ENCODE measurements at places on chromosomes 11 and 22.

DNA sequence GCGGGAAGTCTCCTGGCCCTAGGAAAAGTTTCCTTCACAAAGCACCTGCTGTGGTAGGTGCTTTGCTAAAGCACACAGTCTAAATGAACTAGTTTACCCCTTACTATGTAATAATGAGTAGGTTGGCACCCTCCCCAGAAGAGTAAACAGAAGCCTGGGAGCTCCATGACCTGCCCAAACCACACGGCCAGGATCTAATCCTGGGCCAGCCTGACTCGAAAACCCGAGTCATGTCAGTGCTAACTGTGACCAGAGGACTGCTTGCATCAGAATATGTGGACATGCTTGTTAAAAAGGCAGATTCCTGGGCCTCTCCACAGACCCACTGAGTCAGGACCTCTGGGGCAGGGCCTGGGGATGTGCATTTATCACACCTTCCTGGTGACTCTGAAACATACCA lies 67.7 kb downstream of the PANX1 start:
- DNase-seq, result no peak

DNA sequence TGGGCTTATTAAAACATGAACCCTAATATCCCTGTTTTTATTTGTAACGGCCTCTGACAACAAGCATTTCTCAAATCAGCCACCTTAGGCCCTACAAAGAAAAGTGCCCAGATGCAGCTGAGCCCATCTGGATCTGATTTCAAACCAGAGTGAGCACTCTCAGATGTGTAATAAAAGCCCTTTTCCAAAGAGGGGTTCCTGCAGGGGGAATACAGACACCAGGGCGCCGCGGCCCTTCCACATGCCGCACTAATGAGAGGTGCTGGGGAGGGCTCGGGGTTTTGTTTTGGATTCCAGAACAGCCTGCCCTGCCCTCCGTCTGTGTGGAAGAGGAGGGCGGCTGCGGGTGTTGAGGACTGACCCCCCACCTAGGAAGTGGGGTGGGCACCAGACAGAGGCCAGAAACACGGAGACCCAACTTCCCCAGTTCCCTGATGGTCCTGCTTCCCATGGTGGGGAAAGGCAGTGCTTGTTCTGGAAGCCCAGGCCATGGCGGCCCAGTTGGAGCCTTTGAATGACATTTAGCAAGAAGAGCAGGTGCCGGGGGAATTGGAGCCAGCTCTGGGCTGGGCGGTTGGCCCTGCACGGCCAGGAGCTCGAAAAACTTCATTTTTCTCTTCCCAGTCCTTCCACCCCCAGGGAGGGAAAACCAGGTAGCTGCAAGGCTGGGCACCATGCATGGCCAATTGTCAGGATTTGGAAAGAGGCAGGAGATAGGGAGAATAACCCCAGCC lies 63.7 kb downstream of the MACROD1 start:
- no peak for DNase-seq

GRCh38 chr22:28105413-28105812 lies 186.4 kb upstream of the PITPNB start:
- no peak for DNase-seq

DNA sequence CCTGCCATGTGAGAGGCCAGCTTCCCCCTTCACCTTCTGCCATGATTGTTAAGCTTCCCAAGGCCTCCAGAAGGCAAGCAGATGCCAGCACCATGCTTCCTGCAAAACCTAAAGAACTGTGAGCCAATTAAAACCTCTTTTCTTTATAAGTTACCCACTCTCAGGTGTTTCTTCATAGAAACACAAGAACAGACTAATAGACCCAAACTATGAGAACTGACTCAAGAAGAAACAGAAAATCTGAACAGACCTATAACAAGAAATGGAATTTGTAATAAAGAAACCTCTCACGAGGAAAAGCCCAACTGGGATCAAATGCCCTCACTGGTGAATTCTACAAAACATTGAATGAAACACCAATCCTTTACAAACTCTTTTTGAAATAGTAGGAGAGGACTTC lies 12.0 kb downstream of the NPAT start:
- DNase-seq, result no peak

GRCh38 chr22:26017932-26018331 lies 151.3 kb upstream of the SEZ6L start:
- DNase-seq, result no peak

DNA sequence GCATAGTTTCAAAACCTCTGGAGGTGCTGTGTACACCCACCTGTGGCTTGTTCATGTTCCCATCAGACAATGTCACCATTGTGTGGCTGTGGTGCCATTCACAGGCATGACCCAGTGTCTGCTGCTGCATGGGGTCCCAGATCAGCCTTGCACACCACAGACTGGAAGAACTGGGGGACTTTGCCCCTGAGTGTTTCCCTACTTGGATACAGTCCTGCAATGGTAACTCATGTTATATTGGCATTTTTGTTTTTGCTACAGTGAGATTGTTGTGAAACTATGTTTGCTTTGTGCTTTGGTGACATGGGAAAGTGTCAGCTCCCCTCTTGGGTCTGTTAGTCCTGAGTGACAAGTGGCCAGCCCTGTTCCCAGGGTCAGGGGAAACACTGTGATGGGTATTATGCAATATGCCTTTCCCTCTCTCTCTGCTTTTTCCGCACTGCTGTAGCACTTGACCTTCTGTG lies 108.8 kb downstream of the NAV2 start:
- DNase-seq, result no peak

- DNase-seq, result no peak
These were observed 83.1 kb downstream of the SHANK2 start for GRCh38 chr11:71169313-71169712.

DNA sequence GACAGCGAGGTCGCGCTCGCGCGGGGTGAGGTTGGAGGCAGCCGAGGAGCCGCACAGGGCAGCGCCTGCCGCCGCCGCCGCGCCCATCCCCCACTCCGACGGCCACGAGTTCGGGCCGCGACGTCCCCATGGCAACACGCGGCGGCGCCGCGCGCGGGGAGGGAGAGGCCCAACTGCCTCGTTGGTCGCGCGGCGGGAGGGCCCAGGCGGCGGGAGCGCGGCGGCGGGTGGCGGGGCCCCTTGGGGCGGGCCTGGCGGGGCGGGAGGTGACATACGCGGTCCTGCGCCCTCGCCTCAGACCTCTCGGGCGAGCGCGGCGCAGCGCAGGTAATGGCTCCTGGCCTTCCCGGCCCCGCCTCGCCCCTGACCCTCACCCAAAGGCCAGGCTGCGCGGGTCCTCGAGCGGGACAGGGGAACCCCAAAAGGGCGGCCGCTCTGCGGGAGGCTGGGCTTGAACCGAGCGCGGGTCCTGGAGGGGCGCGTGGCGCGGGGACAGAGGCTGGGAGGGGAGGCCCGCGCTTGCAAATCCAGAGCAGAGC lies at the start of gene DEUP1:
Gene DEUP1, plus strand, starts transcription at position 297 of the 539 bp plus-strand sequence. CDS start 1,518 bp downstream, outside the sequence.
- DNase-seq, result peak; percentile 56

- DNase-seq, result no peak
These were observed 9.6 kb downstream of the P2RY2 start for GRCh38 chr11:73227571-73228211.

DNA sequence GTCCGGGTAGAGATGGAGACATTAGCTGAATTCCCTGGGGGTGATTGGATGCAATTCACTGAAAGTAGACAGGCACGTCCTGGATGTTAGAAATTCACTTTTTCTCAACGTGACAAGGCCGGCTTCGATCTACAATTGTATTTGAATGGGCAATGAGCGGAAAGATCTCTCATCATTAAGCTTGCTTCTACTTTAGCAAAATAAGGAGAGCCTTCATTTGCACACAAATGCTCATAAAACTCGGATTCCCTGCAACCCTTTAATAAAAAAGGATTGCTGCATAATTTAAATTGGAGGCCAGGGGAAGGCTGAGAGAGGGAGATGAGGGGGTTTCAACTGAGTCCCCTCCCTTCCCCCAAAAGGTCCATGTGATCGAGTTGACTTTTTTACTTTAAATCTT lies 10.6 kb upstream of the PAX6 start:
- DNase-seq, result no peak

DNA sequence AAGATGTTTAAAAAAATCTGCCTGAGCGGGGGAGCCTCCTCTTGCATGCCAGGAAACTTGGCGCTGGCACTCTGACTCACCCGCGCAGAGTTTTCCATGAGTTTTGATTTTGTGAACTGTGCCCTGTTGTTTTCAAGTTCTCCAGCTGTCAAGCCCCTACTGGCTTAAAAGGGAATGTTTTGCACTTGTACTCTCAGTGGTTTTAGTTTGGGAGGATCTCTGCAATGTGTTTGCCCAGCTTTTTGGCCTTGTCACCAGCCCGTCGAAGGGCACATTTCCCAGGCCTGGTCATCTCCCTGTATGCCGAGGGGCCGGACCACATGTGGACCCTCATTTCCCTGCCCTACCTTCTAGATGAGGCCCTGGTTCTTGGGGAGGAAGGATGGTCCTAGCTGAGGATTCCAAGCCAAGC lies 12.2 kb downstream of the MRGPRF start:
- no peak for DNase-seq

GRCh38 chr22:24046024-24046423 lies 34.9 kb downstream of the CABIN1 start:
- no peak for DNase-seq

- no peak for DNase-seq
These were observed 1.7 kb upstream of the ME3 start for GRCh38 chr11:86673872-86674750.

DNA sequence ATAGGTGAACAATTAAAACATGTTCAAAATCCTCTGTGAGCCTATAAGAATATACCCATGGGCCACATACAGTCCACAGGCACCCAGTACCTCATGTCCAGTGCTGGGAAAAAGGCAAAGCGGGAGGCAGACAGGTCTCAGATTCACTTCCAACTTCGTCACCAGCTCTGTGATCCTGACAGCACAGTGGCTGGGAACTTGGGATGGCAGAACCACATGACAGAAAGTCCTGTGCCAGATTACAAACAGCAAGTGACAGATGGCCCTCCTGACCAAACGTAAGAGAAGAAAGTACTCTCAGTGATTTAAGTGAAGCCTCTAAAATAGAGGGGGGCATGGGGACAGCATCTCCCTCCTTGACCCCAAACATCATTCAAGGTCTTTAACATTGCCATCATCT lies 5.8 kb downstream of the SLC1A2 start:
- no peak for DNase-seq

DNA sequence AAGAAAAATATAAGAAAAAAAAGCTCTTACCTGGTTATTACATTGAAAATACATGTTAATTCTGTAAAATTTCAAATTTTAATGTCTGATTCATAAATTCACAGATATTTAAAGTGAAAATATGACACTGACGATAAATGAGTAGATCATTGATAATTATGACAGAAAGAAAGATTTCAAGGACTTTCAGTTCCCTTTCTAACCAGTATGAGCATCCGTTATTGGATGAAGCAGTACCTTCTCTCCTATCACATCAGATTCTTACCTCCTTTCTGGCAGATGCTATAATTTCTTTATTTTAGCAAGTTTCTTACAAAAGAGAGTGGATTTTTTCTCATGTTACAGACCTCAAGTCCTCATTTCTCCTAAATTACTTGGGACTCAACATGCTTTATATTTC lies 847.3 kb downstream of the JRKL start:
- DNase-seq, result no peak

Data from activated CD8-positive, alpha-beta memory T cell treated with anti-CD3 and anti-CD28 coated beads for 24 hours (primary cell).